M059J (cell line): ENCODE measurements at places on chromosomes 6 and 20.

DNA sequence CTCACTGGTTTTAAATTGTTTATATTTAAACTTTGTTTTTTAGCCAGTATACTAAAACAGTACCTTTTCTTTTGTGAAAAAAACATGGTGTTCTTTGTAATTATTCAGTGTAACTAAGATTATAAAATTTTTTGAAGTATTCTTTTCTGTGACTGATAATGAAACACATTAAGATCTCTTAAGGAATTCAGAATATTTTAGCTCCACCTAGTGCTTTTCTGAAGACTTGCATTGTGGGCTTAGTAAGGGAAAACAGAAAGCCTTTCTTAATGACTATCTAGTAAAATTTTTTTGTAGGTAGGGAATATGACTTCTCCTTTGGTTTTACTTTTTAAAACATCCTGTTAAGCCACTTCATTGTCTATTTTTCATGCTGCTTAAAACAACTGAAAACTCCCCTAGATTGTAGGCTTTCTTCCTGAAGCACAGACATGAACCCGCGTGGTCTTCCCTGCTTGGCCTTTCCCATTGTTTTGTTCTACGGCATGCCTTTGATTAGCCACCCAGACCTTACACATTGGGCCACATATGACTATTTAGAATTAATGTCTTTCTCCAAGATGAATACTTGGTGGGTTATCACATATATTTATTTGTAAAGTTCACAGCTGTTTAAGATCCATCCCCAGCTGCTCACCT is 72.1 kb downstream of the AFDN start:
- peak; percentile 50 for DNase-seq

DNA sequence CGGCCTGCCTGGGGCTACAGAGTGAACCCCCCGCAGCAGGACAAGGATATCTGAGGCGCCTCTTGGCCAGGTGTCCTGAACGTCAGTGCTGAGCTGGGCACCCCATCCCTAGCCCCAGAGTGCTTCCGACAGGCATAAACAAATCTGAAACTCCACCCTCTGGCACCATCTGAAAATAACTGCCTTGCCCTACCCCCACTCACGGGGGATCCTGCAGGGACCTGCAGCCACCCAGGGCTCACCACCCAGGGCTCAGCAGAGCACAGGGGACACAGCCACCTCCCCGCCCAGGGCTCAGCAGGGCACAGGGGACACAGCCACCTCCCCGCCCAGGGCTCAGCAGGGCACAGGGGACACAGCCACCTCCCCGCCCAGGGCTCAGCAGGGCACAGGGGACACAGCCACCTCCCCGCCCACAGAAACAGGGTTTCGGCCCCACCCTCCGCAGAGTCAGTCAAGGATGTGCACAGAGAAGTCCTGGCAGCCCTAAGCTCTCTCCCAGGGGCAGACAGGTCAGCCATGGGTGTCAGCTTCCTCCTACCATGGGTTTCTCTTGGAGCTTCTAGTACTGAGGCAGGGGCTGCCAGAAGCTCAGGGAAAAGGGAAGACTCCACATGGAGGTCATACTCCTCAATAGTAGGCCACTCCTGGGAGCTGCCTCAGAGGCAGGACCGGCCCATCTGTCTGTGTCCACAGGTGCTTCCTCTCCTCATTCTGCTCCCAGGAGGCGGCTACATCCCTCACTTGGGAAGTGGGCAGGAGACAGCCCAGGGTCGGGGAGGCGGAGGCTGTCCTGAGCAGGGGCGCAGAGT is 4.6 kb downstream of the UCKL1 start:
- DNase-seq = no peak

GRCh38 chr6:150638765-150639164 is 39.1 kb downstream of the PLEKHG1 start:
- no peak for DNase-seq

DNA sequence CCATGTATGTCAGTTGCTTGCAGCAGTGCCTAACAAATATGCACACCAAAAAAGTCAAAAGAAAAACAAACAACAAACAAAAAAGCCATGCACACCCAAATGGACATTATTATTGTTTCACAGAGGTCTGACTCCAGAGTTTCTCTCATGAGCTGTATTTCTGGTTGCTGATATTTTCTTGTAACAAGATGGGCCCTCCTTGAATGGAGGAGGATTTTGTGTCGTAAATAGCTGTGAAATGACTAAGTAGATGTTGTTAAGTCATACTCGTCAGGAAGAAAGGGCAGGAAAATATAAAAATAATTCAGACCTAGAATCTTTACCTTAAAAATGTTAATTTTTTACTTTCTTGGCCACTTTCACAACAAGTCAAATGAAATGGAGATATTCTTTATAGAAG is 96.0 kb downstream of the PLEKHG1 start:
- DNase-seq = no peak

DNA sequence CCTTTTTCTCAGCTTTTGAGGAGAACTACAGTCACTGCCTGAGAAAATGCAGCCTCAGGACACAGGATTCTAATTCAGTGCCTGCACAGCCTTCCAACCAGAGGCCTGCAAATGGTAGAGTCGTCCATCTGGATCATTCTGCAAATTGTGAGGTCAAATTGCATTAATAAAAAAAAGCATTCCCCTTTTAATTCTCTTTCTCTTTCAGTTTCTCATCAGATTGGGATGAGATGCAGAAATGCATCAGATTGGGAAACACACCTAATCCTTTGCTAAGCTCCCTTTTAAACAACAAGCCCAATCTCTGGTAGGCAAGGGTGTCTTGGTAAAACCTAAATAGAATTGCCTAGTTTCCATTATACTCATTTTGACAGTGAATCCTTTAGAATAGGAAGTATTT is 838.8 kb downstream of the MAFB start:
- peak; percentile 58 for DNase-seq
